A172 (cell line): ENCODE measurements at places on chromosomes 2 and 18. TPM values are rescaled to one million over a fixed set of nuclear protein-coding genes. Genes with fewer than 3 reads are reported as not detected.
A peak's percentile ranks its signal among the peaks of the same experiment; 100 is the strongest.

DNA sequence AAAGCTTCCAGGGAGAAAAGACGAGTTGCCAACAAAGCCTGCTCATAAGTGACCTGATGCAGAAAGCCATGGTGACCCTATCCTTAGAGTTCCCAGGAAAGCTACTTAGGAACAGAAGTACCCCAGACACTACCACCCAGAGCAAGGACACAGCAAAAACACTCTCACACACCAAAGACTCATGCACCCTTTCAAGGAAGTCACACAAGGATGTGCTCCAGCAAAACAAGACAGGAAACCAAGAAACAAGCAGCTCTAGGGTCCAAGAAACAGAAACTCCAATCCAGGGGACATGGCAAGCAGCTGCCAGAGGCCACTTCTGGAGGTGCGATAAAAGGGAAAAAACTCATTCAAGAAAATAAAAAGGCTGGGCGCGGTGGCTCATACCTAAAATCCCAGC is 5.7 kb downstream of the KIF1A start:
- no peak for DNase-seq

- peak; percentile 83 for DNase-seq
Observed at GRCh38 chr2:211157856-211158463, 601.6 kb downstream of the CPS1 start.

DNA sequence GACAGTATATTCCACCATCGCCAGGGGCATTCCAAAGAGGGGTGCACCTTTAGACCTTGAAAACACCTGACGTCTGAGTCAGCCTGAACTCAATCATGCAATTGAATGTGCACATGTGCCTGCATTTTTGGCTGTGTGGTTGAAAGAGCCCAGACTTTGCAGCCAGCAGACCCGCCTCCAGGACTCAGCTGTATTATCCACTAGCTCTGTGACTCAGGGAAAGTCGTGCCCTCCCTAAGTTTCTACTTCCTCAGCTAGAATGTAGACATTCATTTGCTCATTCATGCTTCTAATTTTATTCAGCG is 94.2 kb downstream of the LRRC30 start:
- DNase-seq: no peak

The ALS2 gene
- 30.6 and 39.2 TPM in 2 replicates for total RNA-seq

The PROKR1 gene
- not detected in 2 replicates for total RNA-seq
